Activated CD8-positive, alpha-beta memory T cell treated with anti-CD3 and anti-CD28 coated beads, Interleukin-2, amount 10 ng/mL, durations not matched to agents 7 days and 5 days (primary cell): ENCODE measurements at places on chromosomes 5 and 9.

- peak overlapping the region; percentile 10 for H3K27ac ChIP-seq
- H3K4me1 ChIP-seq, result peaks cover 33% of the 10 kb centered on the region
- H3K27me3 ChIP-seq, result peaks cover 82% of the 10 kb centered on the region
- no peaks in the 10 kb centered on the region for H3K36me3 ChIP-seq
- DNase-seq, result peak; percentile 89
Measured at GRCh38 chr9:132451276-132451675, 41.3 kb downstream of the CFAP77 start.

DNA sequence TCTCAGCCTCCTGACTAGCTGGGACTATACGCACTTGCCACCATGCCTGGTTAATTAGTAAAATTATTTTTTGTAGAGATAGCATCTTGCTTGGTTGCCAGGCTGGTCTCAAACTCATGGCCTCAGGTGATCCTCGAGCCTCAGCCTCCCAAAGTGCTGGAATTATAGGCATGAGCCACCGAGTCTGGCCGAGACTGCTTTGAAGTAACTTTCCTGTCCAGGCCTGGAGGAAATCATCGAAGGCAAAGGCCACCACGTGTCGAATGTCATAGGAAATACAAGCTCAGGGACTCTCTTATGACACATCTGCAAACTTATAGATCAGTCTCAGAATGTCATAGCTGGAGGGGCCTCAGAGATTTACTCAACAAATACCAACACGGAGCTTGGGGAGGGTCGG is 25.1 kb downstream of the RAPGEF1 start:
- no peak overlapping the region for H3K4me3 ChIP-seq
- H3K27ac ChIP-seq, result no peak overlapping the region
- no peaks in the 10 kb centered on the region for H3K27me3 ChIP-seq
- DNase-seq, result no peak
- H3K4me1 ChIP-seq, result peaks cover 63% of the 10 kb centered on the region
- peaks cover 17% of the 10 kb centered on the region for H3K36me3 ChIP-seq

- no peak for DNase-seq
- no peak overlapping the region for H3K4me3 ChIP-seq
- no peaks in the 10 kb centered on the region for H3K27me3 ChIP-seq
- H3K4me1 ChIP-seq, result no peaks in the 10 kb centered on the region
Measured at GRCh38 chr5:78803941-78804340, 155.4 kb upstream of the LHFPL2 start.

DNA sequence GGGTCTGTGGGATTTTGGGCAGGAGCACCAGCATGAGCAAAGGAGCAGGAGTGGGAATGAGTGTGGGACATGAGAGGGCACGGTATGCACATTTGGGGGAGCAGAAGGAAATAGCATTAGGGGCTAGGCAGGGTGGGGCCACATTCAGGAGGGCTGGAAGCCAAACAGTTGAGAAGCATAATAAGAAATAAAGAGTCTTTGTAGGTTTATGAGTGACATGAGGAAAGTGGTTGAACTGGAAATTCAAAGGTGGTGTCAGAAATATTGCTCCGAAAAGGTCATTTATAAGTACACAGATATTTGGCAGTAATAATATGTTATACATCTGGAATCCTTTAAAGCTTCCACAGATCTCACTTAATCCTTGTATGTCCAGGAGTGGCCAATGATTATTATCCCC is 26.4 kb downstream of the ARHGEF28 start:
- H3K4me1 ChIP-seq, result no peaks in the 10 kb centered on the region
- DNase-seq, result no peak
- H3K4me3 ChIP-seq, result no peak overlapping the region

- H3K27me3 ChIP-seq, result peaks cover 10% of the 10 kb centered on the region
- H3K27ac ChIP-seq, result no peak overlapping the region
- no peak overlapping the region for H3K4me3 ChIP-seq
- no peaks in the 10 kb centered on the region for H3K4me1 ChIP-seq
- DNase-seq, result no peak
Measured at GRCh38 chr5:142690667-142691066, 4.8 kb upstream of the FGF1 start.

GRCh38 chr5:175470781-175471180 is 7.6 kb upstream of the SFXN1 start:
- H3K36me3 ChIP-seq, result no peaks in the 10 kb centered on the region
- no peak for DNase-seq
- H3K27me3 ChIP-seq, result peaks cover 26% of the 10 kb centered on the region
- H3K4me1 ChIP-seq, result peaks cover 6% of the 10 kb centered on the region

DNA sequence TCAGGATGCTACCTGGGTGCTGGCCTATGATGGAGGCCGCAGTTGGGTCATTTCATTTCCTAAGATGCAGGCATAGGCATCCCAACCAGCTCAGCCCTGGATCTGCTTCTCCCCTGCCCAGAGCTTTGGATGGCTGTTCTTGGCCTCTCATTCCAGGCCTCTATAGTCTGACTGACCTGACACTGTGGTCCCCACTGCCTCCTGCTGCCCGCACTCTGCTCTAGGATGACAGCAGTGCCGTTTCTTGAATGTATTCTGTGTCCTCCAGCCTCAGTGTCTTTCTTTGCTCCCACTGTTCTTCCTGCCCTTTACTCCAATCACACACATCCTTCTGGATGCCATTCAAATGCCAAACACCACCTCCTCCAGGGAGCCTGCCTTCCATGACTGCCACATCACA is 235.7 kb downstream of the HSPA4 start:
- no peaks in the 10 kb centered on the region for H3K27me3 ChIP-seq
- DNase-seq, result peak; percentile 54
- H3K4me3 ChIP-seq, result no peak overlapping the region
- H3K36me3 ChIP-seq, result no peaks in the 10 kb centered on the region
- H3K27ac ChIP-seq, result no peak overlapping the region

GRCh38 chr9:112869041-112869529 is 21.6 kb downstream of the SLC46A2 start:
- no peaks in the 10 kb centered on the region for H3K27me3 ChIP-seq
- H3K4me1 ChIP-seq, result peaks cover 3% of the 10 kb centered on the region

- H3K36me3 ChIP-seq, result no peaks in the 10 kb centered on the region
- H3K27me3 ChIP-seq, result peaks cover 6% of the 10 kb centered on the region
- H3K27ac ChIP-seq, result no peak overlapping the region
- no peak overlapping the region for H3K4me3 ChIP-seq
- H3K4me1 ChIP-seq, result no peaks in the 10 kb centered on the region
Measured at GRCh38 chr9:126051446-126052130, 275.0 kb upstream of the MVB12B start.

- no peak overlapping the region for H3K4me3 ChIP-seq
- H3K36me3 ChIP-seq, result no peaks in the 10 kb centered on the region
- no peak for DNase-seq
- H3K27me3 ChIP-seq, result no peaks in the 10 kb centered on the region
Measured at GRCh38 chr9:13354733-13355132, 75.2 kb upstream of the MPDZ start.

- peaks cover 3% of the 10 kb centered on the region for H3K36me3 ChIP-seq
- peak overlapping the region; percentile 10 for H3K27ac ChIP-seq
- H3K4me3 ChIP-seq, result peak overlapping the region; percentile 31
- H3K4me1 ChIP-seq, result peaks cover 37% of the 10 kb centered on the region
- DNase-seq, result no peak
- H3K27me3 ChIP-seq, result peaks cover 80% of the 10 kb centered on the region
Measured at GRCh38 chr5:79736528-79737514, 47.2 kb downstream of the CMYA5 start.

DNA sequence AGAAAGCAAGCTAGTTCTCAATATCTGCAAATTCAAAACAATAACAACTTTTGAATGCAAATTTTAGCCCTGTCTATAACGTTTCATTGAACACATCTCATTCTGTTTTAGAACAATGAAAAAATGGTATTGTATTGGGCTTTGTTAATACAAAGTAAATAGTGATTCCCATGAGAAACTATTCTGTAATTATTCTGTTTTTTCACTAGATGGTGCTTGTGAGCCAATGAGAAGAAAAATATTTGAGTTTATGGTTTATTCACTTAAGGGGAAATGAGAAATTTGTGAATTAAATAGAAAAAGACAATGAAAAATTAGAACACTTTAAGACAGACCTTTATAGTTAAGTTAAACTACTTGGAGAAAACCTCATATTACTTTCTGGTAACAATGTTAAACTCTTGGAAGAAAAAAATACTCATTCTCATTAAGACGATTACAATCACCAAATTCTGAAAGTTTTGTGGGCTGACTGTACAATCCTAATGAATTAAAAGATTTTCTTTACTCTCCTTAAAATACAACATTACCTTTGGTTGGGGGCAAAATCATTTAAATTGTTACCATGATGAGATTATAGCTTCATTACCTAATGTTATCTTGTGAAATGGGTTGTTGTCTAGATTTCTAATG is 127.0 kb downstream of the NNT start:
- DNase-seq, result no peak
- peaks cover 15% of the 10 kb centered on the region for H3K27me3 ChIP-seq
- H3K27ac ChIP-seq, result no peak overlapping the region
- no peaks in the 10 kb centered on the region for H3K36me3 ChIP-seq
- H3K4me1 ChIP-seq, result peaks cover 2% of the 10 kb centered on the region

DNA sequence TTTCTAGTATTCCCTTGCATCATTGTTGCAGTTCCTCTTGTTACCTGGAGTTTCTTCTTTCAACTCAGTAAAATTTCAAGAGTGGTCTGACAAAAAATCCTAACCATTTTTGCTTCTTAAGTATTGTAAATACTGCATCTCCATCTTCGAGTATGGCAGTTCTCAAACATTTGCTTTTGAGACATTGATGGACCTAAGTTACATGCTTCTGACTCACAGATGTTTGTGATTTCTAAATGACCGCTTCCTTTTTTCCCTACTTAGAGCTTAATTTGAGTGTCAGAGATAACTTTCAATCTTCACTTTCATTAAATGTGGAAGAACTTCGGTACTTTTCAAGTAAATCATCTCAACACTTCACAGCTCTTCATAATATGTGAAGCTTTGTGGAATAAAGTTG is 4.2 kb downstream of the UHRF2 start:
- DNase-seq, result no peak
- H3K36me3 ChIP-seq, result peaks cover 45% of the 10 kb centered on the region
- H3K27me3 ChIP-seq, result no peaks in the 10 kb centered on the region
- peak overlapping the region; percentile 66 for H3K4me3 ChIP-seq
- H3K27ac ChIP-seq, result peak overlapping the region; percentile 76
- H3K4me1 ChIP-seq, result peaks cover 56% of the 10 kb centered on the region

DNA sequence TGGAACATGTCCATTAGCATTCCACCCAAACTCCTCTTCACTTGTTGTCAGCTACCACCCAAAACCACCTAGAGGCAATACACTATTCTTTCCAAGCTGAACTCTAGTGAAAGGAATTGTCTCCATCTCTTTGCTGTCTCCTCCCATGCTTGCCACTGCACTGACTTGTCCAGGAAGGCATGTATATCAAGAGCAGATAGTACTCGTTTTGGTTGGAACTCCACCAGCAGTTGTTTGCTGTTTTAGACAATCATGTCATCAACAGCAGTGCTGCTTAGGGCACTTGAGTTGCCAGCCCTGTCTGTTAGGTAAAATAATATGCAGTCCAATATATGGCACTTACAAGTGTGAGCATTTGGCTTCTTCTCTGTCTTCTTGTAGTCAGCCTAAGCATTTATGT is 80.0 kb upstream of the SAP30L start:
- no peaks in the 10 kb centered on the region for H3K27me3 ChIP-seq
- no peak overlapping the region for H3K4me3 ChIP-seq
- no peak for DNase-seq
- peaks cover 2% of the 10 kb centered on the region for H3K36me3 ChIP-seq
- H3K27ac ChIP-seq, result no peak overlapping the region

- peaks cover 2% of the 10 kb centered on the region for H3K36me3 ChIP-seq
- H3K4me3 ChIP-seq, result no peak overlapping the region
- peaks cover 2% of the 10 kb centered on the region for H3K27me3 ChIP-seq
Measured at GRCh38 chr5:148861088-148861487, 34.7 kb downstream of the ADRB2 start.

DNA sequence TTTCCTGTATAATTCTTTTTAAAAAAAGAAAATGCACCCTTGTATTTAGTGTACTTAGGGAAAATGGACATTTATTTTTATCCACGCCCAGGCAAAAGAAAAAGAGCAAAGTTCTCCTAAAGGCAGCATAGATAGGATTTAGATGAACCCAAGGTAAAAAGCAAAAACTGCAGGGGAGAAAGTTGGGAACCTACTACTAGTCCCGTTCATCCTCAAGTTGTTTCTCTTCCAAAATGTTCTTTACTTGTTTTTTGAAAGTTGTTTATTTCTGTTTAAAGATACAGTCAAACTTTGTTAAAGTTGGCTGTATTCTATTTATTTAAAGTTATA is 9.8 kb downstream of the RUSC2 start:
- DNase-seq, result no peak
- no peak overlapping the region for H3K4me3 ChIP-seq
- H3K4me1 ChIP-seq, result peaks cover 14% of the 10 kb centered on the region
- no peak overlapping the region for H3K27ac ChIP-seq

GRCh38 chr5:9505225-9505624 is 40.6 kb downstream of the SEMA5A start:
- H3K36me3 ChIP-seq, result no peaks in the 10 kb centered on the region
- no peak overlapping the region for H3K4me3 ChIP-seq
- no peaks in the 10 kb centered on the region for H3K4me1 ChIP-seq
- no peak for DNase-seq
- no peak overlapping the region for H3K27ac ChIP-seq

- peaks cover 58% of the 10 kb centered on the region for H3K27me3 ChIP-seq
- DNase-seq, result peak; percentile 77
- peaks cover 14% of the 10 kb centered on the region for H3K36me3 ChIP-seq
- peak overlapping the region; percentile 76 for H3K27ac ChIP-seq
Measured at GRCh38 chr9:89605465-89606048, 745 bp downstream of the GADD45G start.

DNA sequence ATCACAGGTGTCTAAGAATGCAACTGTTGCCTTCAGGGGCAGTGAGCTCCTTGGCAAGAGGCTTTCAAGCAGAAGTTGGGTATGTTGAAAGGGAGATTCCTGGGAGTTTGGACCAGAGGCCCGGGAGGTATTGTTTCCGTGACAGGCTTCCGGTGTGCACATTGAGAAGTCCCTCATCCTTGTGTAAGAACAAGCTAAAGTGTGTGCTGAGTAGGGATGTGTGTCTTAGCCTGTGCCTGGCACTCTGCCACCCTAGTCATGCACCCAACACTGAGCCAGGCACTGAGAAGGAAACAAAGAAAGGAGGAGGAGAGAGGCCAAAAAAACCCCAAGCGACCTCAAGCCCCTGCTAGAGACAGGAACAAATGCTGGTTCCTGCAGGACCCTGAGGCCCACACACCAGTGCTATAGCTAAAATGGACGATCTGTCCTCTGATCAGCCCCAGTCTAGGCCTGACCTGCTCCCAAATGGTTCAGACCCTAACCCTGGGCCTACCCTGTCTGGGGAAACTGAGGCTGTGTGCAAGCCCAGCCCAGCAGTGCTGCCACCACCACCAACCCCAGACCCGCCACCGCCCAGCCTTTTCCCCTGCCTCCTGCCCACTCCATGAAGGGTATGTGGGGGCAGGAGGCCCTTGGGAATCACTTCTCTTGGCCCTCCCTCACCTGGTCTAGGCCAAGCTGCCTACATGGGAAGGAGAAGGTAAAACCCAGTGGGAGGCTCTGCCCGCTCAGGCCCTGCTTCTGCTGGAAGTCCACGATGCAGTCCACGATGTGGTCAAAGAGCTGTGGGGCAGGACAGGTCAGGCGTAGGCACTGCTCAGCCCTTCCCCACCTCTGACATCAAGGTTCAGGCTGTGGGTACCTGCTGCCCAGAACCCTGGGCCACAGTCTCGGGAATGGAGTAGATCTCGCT is 12.6 kb downstream of the HK3 start:
- H3K4me1 ChIP-seq, result peaks cover 7% of the 10 kb centered on the region
- no peaks in the 10 kb centered on the region for H3K36me3 ChIP-seq
- H3K4me3 ChIP-seq, result no peak overlapping the region

GRCh38 chr5:89417990-89418389 is 535.0 kb upstream of the MEF2C start:
- no peak overlapping the region for H3K27ac ChIP-seq
- DNase-seq, result no peak
- no peaks in the 10 kb centered on the region for H3K36me3 ChIP-seq
- no peaks in the 10 kb centered on the region for H3K27me3 ChIP-seq
- H3K4me3 ChIP-seq, result no peak overlapping the region
